ENCODE measurements at places on chromosomes 12 and 14.

DNA sequence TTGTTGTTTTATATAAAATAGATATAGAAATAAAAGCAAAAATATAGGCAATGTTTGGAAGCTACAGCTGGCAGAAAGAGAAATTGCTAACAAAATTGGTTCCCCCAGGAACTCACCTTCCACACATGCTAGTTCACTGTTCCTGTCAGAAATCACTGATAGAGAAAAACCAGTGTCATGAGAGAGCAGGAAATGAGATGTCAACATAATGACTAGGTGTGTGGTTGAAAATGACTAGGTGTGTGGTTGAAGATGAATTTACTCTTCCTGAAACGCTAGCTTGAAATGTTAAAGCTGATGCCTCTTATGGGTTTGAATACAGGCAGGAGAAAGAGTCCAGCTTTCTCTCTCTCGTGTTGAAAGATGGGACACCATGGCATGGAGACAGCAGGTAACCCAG is 216.3 kb downstream of the C12orf42 start:
- no peak for DNase-seq

DNA sequence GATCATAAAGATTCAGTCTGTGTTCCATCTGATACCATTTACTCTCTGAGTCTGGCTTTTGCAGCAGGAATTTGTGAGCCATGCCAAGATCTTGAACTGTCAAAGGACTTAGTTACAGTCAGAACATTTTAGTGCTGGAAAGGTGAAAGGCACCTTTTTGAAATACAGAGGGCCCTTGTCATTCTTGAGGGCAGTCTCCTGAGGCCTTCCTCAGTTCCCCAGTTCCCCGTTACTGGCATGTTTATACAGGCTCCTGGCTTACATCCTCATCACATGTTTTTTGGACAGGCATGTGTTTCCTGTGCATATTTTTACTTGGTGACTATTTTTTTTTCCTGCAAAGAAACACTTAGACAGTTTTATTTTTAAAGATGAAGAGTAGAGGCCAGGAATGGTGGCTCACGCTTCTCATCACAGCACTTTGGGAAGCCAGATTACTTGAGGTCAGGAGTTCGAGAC is 21.0 kb downstream of the CFAP54 start:
- DNase-seq: no peak

DNA sequence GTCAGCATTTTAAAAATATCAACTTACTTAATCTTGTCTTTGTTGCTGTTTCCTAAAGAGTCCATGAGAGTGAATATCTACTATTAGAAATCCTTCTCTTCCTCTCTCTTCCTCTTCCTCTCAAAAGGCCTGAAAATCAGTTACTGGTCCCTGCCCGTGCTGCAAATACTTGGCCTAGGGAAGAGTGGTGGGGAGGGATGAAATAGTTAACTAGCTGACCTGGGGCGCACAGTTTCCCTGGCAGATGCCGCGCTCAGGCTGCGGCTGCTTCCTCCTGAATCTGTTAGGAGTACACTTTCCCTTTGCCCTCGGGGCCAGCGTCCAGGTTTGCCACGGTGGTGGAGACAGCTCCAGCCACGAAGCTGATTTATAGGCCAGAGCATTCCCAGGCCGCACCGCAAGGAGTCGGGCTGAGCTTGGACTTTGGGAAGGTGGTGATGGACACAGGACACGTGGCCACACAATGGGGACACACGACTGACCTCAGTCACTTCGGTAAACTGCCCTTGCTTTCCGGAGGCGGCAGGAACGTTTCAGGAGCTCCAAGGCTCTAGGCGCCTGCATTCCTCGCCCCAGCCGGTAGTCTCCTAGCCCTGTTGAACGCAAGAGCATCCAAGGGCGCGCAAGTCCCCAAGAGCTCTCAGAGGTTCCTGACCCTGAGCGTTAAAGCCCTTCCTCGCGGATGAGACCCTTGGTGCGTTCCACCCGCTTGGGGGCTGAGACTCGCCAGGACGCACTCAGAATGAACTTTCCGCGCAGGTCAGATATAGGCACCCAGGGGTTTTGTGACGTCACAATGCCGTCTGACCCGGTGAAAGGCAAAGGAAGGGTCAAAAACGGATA is 7.1 kb upstream of the ASCL1 start:
- no peak for DNase-seq

DNA sequence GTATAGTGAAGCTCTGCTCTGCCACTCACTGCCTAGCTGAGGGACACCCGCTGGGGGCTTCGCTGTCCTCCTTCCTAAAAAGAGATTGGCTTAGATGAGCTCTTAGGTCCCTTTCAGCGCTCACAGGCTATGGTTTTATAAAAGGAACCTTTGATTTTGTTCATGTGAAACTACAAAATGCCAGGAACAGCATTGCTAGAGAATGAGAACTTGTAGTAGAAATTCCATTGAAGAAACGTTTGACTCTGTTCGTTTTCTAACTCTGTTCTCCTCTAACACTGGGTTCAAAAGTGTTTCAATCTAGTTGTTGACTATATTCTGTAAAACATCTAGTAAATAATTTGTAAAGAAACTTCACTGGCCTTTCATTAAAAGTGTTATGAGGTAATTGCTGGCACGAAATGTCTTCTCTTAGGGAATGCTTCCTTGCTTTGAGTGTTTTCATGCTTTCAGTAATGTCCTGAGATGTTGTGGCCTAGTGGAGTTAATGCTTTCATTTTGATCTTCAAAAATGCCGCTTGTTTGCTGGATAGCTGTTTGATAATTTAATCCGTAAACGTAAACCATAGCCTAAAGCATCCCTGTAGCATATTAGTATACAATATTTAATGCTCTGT is 1.6 kb downstream of the MARK3 start:
- DNase-seq: no peak

DNA sequence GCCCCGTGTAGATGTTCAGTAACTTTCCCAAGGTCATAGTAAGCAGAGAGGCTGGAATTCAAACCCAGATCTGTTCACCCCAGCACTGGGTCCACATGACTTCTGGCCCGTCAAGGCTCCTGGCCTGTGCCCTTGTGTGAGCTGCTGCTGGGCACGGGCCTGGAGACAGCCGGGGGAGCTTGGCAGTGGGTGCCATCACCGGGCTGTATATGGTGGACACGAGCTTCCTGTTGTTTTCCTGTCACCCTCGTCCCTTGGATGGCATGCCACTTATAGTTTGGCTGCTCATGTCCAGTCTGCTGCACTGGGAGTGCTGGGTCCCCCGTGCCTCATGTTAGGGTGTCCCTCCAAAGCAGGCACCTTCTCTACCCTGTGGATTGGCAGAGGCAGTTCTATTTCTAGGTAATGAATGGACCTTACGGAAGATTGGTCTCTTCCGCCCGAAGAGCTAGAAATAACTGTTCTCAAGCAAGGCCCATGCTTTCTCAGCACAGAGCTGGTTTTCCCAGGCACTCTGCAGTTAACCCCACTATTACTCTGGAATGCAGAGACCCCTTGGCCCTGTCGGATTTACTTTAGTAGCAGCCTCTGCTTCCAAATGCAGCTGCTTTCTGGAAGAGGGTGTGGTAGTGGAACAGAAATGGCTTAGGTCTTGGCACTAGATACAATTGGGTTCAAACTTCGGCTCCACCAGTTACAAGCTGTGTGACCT is 44.3 kb downstream of the ELK3 start:
- DNase-seq: no peak

- no peak for DNase-seq
Observed at GRCh38 chr14:64937171-64937820, 5.2 kb downstream of the GPX2 start.

DNA sequence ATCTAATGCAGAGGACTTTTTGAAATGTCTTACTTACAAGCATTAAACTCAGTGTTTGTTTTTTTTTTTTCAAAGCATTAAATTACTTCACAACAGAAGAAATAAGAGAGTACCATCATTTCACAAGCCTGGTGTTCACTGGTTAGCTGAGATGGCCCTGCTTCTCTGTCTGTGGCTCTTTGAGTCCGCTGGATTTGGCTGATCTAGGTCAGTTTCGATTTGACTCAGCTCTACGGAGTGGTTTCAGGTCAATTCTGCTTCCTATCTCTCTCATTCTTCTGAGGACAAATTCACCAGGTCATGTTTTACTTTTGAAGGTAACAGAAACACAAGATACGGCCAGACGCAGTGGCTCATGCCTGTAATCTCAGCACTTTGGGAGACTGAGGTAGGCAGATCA is 1066.1 kb downstream of the FLRT2 start:
- DNase-seq: no peak

DNA sequence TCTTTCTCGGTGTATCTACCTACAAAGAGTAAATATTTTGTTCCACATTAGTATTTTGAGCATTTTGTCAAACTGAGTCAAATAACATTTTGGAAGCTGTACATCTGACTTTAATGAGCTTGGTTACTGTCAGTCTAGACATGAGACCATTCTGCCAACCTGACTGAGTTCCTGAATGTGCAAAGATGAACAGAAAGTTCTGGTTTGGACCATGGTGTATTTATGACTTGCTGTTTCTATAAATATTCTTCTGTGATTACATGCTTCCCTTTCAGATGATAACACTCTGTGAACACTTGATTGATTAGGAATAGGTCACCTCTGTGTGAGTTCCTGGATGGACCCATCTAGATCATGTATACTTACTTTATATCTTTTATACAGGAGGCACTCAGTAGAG is 827.8 kb downstream of the VRK1 start:
- no peak for DNase-seq

DNA sequence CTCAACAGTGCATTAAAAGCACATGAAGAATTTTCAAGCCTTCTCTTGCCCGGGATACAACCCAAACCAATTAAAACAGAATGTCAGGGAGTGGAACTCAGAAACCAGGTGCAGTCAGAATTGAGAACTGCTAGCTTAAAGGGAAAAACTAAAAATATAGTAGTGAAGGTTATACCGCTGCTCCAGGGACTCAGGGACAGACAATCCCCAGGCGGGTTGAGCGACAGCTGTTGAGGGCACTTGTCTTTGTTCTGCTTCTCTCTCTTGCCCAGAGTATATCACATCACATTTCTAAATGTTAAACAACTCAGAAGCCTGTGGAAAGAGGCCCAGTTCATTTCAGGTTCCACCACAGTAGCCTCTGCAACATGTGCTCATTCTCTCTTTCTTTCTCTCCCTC is 93.1 kb downstream of the SLC5A8 start:
- no peak for DNase-seq

DNA sequence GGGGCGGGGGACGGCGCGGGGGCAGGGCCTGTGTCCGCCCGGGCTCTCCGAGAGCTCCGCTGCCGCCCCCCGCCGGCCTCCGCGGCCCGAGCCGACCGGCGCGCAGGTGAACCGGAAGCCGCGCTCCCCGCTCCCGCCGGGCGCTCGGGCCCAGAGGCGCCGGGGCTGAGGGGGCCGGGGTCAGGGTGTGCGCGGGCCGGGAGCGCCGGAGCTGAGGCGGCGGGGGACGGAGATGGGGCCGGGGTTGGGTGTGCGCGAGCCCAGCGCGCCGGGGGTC is 431 bp downstream of the HIP1R start:
- DNase-seq: no peak

- no peak for DNase-seq
Observed at GRCh38 chr14:65789363-65789762, 376.8 kb downstream of the FUT8 start.

DNA sequence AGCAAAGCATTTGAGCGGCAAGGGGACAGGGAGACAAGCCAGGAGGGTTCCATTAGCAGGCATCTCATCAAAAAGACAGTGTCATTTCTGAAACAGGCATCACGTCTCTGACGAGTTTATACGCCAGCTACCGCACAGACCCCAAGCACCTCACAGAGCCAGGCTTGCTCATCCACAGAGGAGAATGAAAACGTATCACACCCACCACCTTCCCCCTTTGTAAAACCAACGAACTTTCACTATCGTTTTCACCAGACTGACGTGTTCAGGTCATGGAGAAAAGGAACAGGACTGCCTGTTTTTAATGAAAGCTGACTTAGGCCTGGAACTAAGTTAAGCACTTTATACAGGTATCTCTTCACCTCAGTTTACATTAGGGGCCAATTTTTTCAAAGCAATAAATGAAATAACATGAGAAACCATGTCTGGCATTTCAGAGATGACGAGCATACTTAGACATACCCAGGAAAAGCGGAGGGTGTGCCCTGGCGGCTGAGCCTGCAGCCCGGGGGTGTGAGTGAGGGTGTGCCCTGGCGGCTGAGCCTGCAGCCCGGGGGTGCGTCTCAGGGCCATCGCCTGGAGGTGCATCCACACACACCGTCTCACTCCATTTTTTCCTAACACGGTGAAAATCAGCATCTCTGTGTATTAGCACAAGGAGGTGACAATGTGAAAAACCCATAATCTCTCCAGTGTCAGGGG is 41.9 kb downstream of the STX2 start:
- no peak for DNase-seq

GRCh38 chr12:28388879-28389278 is 198.6 kb downstream of the CCDC91 start:
- DNase-seq: no peak

- DNase-seq: no peak
Observed at GRCh38 chr12:67595365-67595764, 53.2 kb upstream of the DYRK2 start.

GRCh38 chr12:91179315-91179714 is 3.3 kb downstream of the DCN start:
- no peak for DNase-seq

- no peak for DNase-seq
Observed at GRCh38 chr14:70782361-70782760, 27.0 kb downstream of the MAP3K9 start.

- peak; percentile 50 for DNase-seq
Observed at GRCh38 chr14:104137297-104138097, 890 bp upstream of the KIF26A start.

DNA sequence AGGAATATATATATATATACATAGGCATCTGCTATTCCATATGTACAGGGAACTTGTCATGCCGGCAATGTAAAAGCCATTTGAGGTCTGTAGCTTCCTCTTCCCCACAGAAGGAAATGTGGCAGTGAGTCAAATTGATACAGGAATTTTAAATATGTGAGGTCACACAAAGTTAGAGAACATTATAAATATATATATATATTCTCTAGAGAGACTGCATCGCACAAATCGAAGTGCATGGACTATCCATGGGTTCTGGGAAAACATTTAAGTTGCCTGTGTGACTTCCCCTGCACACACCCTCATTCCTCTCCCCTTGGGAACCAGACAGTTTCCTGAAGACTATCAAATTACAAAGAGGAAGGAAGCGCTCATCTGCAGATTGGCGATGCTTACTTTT is 100.9 kb upstream of the CCDC91 start:
- no peak for DNase-seq

DNA sequence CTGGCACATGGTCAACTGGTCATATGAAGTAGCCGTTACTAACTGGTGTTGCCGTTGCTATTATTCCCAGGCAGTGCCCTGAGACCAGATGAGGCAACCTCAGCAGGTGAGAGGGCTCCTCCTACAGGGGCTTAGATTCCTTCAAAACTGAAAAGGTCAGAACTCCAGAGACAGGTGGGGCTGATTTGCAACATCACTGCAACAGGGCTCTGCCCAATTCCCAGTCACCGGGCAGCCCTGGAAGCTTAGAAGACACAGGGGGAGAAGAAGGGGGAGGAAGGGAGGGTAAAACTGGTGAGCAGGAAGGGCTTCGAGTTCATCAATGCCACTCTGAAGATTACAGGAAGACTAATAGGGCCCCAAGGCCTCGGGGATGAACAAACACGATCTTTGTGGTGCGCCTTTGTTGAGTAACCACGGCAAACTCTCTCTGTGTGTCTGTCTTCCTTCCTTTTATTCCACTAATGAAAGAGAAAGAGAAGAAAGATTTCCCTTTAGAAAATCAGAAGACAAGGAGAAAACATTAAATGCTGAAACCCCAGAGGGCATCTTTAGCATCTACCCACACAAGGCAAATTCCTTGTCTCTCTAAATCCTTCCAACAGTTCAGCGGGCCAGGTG is 749.1 kb upstream of the TBX3 start:
- DNase-seq: no peak
